Sigmoid colon (tissue), 7 donors: ENCODE measurements at places on chromosomes 16 and 17.

GRCh38 chr17:44222112-44222869 is 2.8 kb upstream of the UBTF start:
- DNase-seq: peak; percentile 95

GRCh38 chr16:87314990-87315420 is 2.2 kb downstream of the C16orf95 start:
- peak; percentile 63 for DNase-seq

DNA sequence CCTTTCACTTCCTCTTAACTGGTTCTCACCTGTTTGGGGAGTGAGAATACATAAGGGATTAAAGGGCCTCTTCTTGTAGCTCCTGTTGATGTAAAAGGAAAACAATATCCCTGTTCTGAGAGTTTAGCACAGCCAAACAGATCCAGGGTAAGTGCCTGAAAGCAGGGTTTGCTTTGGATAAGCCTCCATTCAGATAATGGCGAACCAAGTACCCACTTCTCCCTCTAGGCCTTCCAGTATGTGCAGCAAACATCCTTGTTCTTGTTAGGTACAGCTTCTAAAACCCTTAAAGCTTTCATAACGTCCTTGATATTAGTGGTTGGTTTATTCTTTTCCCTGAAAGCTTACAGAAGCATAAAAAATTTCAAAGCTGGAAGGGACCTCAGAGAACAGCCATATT is 130.6 kb upstream of the DNAH9 start:
- no peak for DNase-seq

- peak; percentile 64 for DNase-seq
These were observed 27.8 kb downstream of the CASKIN2 start for GRCh38 chr17:75487351-75488070.

GRCh38 chr17:81577278-81578000 is 25.3 kb upstream of the FAAP100 start:
- no peak for DNase-seq

GRCh38 chr16:9012848-9013507 is 49.3 kb upstream of the USP7 start:
- DNase-seq: no peak

- DNase-seq: no peak
These were observed 46.3 kb downstream of the ABCC12 start for GRCh38 chr16:48109475-48109874.

DNA sequence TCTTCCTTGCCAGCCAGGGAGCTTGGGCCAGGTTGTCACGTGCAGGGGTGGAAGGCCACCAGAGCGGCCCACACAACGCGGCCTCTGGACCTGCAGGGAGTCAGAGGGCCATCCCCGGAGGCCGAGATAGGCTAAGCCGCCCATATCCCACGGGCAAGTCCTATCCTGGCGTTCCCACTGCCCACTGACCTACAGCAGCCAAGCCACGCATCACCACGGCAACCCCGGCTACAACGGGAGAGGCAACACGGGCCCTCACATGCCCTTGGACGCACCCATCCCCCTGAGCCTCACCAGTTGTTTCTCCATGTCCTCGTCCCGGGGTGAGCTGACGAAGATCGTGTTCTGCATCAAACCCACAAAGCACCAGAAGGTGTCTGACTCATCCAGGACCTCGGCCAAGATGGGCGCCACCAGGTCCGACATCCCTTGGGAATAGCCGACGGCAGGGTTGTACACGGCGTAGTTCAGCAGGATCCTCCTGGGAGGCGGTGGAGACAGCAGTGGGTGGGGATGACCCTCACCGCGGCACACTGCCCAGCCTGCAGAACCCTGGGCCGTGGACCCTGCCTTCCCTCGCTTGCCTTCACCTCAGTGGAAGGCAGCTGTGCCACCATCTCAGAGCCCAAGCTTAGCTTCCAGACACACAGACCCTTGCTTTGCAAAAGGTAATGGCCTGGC is 88.2 kb downstream of the TBC1D16 start:
- DNase-seq: peak; percentile 58

GRCh38 chr16:49632795-49633184 is 223.1 kb downstream of the ZNF423 start:
- no peak for DNase-seq

- no peak for DNase-seq
These were observed 588 bp downstream of the C16orf92 start for GRCh38 chr16:30023586-30023985.

- DNase-seq: no peak
These were observed 32.5 kb downstream of the TMC5 start for GRCh38 chr16:19450186-19450585.

DNA sequence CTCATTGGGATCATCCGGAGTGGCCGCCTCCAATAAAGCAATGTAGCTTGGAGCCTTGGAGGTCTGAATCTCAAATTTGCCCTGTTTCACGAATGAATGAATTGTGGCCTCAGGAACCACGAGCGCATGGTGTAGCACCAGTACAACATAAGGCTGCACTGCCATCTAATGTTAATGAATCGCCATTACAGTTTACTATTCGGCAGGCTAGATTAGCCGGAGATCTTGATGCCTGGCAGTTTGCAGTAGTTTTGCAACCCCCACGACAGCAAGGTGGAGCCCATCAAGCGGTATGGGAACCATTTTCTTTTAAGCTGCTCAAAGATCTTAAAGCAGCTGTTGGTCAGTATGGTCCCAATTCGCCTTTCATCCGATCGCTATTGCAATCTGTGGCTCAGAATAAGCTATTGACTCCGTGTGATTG is 18.8 kb downstream of the ALOX15B start:
- DNase-seq: peak; percentile 72

- DNase-seq: peak; percentile 58
These were observed 107.6 kb upstream of the CHMP6 start for GRCh38 chr17:80883831-80884735.

GRCh38 chr17:81550830-81551457 is 1.2 kb downstream of the FAAP100 start:
- no peak for DNase-seq

GRCh38 chr16:5069854-5070253 is 1.8 kb upstream of the ALG1 start:
- DNase-seq: peak; percentile 25

GRCh38 chr17:15236281-15237105 is 28.6 kb downstream of the PMP22 start:
- no peak for DNase-seq

DNA sequence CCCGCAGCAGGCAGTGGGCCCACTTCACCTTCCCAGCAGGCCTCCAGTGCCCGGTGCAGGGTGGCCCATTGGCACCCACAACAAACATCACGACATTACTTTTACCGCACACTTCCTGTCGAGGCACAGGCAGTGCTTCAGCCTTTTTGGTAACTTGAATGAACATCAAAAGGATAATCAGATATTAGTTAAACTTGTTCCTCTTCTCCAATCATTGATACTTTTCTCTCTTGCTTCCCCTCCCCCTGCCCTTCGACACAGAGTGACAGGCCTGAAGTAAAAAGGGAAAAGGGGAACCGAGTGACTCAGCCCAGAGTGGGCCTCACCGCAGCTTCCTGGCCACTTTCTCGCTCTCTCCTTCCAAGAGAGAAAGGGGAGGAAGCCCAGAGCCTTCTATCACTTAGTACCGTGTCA is 507.0 kb downstream of the MAF start:
- DNase-seq: no peak

DNA sequence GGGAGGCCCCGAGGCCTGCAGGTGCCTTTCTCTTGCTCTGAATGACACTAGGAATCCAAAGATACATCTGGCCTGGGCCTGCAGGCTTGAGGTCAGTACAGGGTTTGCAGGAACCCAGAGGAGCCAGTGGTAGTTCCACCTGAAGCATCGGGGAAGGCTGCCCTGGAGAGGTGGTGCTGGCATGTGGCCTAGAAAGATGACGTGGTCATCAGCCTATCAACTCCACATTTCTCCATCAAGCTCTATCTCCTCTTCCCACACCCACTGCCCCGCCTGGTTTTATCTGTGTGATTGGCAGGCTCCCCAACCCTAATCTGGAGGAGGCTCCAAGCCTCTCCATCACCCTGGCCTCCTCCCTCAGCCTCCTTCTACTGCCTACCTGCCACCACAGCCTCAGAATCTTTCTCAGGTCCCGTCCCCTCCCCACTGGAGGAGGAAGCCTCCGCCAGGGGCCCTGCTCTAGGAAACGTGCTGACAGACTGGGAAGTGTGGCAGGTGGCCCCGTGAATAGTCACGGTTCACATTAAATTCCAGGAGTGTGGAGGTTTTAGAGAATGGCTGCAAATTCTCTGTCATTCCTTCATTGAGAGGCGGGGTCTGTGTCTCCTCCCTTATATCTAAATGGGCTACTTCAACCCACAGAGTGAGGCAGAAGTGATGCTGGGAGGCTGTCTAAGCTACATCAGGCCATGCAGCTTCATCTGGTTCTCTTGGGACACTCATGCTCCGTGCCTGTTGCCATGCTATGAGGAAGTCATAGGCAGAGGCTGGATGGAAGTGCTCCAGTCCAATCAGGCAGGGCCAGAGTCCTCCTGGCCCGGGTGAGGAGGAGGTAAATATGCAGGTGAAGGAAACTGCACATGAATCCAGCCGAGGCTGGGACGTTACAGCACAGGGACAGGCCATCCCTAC is 11.4 kb upstream of the MAP2K3 start:
- no peak for DNase-seq

- DNase-seq: no peak
These were observed 28.2 kb upstream of the ZC3H18 start for GRCh38 chr16:88541831-88542616.

- DNase-seq: no peak
These were observed 69.2 kb downstream of the CDC27 start for GRCh38 chr17:47119746-47120520.

DNA sequence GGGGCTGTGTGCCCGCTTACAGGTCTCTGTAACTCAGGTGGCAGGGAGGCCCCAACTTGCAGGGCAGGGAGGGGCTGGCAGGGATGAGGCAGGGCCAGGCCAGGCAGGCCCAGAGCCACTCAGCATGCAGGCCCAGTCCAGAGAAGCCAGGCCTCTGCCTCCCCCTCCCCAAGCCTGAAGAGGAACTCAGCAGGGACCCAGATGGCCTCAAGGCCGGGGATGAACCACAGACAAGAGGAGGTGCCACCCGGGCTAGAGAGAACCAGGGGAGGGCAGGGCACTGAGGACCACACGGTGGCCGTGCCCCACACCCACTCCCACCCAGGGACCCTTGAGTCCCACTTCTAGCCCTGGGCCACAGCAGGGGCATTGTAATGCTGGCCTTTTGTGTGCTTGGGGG is 29.8 kb upstream of the EIF1 start:
- DNase-seq: no peak

- no peak for DNase-seq
These were observed 77.2 kb downstream of the AATF start for GRCh38 chr17:37025847-37026530.

DNA sequence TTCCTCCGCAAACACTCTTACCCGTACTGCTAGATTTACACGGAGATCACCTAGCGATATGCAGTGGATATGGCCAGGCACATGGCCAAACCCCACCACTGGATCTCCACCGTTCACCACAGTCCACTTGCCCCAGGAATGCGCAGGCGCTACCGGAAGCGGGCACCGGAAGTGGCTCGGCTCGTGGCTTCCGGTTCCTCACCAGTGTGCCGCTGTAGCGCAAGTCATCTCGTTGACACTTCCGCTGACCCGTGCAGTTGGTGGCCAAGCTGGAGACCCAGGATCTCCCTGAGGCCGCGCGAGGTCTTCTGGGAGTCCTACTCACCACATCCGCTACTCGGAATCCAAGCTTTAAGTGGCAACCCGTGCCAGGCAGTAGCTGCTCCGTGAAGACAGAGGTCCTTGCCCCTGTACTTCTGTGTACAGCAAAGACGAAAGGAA is 11.5 kb downstream of the ZNF597 start:
- peak; percentile 73 for DNase-seq

DNA sequence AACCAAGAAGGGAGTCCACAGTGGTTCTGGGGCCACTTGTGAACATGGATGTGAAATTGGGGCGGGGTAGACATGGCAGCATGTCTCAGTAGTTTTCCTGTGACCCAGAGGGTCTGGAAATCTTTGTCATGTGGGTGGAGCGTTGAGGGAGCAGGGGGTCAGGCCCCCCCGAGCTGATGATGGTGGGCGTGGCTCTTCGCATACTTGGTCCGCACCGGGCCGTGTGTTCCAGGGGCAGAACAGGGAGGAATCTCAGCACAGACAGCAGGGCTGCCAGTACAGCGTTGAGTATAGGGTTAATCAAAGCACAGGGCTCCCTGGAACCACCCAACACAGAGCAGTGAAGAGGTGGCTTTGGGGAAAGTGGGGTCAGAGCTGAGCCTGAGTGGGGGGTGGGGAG is 267.5 kb downstream of the SEC14L1 start:
- DNase-seq: no peak

DNA sequence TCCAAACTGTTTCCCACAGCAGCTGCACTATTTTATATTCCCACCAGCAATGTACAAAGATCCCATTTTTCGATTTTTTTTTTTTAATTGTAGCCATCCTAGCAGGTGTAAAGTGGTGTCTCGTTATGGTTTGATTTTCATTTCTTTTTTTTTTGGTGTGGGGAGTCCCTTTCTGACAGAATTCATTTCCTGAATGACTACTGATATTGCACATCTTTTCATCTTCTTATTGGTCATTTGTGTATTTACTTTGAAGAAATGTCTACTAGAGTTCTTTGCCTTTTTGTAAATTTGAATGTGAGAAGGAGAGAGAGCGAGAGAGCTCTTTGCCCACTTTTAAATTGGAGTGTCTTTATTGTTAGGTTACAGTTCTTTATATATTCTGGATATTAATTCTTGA is 14.0 kb downstream of the CYB5B start:
- DNase-seq: no peak

- DNase-seq: peak; percentile 4
These were observed 30.7 kb upstream of the ICAM2 start for GRCh38 chr17:64051153-64051552.

DNA sequence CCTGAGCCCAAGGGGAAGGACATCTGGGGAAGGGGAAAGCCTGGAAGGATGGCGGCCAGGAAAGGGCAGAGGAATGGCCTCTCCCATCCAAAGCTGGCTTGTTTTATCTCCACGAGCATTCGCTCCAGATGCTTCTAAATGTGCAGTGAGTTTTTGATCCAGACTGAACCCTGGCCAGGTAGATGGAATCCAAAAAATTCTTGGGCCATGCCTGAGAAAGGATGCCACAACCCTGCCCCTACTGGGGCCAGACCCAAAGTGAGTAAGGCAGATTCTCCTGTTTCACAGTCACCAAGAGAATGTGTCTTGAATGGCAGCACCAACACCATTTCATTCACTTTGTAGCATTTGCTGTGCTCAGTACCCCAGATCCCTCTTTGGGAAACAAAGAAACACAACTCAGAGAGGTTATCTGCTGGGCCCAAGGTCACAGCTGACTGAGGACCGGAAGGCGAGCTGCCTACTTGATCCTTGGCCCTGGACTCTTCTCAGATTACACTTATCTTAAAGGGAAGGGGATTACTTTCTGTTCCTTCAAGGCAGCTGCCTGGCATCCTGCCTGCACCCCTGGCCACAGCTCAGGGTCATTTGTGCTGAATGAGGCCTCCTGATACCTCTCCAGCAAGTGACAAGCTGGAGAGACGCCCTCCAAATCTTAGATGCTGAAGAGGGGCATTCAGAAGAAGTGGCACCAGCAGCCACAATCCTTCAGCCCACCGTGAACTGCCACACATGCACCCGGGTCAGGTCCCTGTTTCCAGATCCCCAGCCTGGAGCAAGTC is 3.6 kb downstream of the LRRC75A start:
- no peak for DNase-seq

GRCh38 chr16:70467113-70467512 is 12.7 kb downstream of the FCSK start:
- no peak for DNase-seq

GRCh38 chr17:80394629-80395216 is 20.2 kb upstream of the ENDOV start:
- DNase-seq: no peak

- no peak for DNase-seq
These were observed 6.9 kb downstream of the PHOSPHO1 start for GRCh38 chr17:49223517-49224197.
